CD8-positive, alpha-beta memory T cell (primary cell): ENCODE measurements at places on chromosomes 6 and 20.

DNA sequence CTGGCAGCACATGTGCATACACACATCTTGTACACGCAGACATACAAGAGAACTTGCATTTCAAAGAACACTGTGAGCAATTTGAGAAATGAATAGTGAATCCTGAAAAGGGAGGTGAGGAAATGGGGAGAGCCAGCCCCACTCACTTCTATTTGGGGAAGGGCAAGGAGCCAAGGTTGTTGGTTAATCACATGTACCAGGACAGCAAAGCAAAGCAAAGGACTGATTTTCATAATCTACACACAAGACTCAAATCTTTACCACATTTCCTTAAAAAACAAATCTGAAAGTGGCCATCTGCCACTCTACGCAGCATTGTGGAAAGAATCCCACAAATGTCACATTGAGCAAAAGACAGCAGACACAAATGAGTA lies 35.0 kb upstream of the KIF16B start:
- no peak for DNase-seq

DNA sequence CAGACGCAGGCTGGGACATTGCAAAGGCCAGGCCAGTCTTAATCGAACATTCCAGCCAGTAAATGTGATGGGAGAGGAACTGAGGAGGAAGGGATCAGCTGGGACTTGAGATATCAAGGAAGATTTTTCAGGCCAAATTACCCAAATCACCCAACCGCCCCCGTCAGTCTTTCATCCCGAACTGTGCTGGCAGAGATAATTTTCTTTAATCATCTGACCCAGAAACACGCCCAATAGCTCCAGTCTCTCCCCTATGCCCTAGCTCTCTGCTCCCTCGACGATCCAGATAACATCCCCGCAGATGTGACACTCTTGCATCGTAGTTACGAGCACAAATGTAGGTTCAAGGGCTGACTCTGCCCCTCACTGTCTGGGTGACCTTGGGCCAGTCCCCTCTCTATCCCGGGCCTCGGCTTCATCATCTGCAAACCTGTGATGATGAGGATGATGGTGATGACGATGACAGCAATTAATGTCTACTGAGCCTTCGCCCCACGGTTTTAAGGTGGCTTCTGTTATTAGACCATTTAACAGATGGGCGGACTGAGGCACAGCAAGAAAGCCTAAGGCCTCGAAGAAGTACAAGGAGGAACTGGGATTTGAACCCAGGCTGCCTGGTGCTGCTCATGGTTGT lies 118.6 kb downstream of the PREX1 start:
- no peak for DNase-seq

DNA sequence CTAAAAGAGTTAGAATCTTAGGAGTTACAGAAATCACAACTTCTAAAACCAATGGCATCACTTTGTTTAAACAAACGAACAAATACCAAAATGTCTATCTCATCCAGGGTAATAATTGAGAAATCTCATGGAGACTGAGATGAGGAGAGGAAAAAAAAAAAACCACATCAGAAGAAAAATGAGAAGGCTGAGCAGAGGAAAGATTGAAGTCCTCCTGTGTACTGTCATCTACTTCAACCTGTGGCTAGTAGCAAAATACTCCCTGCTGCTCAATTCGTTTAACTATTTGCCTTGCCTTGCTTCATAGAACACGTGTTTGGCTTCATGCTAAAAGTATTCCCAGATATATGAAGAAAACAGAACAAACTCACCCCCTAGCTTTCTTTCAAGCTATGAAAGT lies 143.7 kb downstream of the PDE10A start:
- no peak for DNase-seq

DNA sequence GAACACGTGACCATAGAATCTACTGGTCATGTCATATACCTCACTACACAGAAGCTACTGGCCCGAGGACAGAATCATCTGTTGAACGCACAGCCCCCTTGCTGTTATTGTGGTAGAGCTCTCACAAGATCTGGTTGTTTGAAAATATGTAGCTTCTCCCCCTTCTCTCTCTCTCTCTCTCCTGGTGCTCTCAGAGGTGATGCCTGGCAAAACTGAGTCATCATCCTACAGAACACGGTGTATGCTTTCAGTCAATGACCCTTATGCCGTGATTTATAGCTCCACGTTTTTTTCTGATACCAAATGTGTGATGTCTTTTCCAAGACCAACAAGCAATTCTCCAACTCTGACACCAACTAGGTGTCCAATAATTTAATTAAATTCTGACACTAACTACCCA lies 13.0 kb upstream of the RBM24 start:
- no peak for DNase-seq

- no peak for DNase-seq
Observed at GRCh38 chr6:167429353-167429752, 104.5 kb downstream of the TTLL2 start.

GRCh38 chr6:125354649-125355048 lies 52.9 kb upstream of the HDDC2 start:
- no peak for DNase-seq

DNA sequence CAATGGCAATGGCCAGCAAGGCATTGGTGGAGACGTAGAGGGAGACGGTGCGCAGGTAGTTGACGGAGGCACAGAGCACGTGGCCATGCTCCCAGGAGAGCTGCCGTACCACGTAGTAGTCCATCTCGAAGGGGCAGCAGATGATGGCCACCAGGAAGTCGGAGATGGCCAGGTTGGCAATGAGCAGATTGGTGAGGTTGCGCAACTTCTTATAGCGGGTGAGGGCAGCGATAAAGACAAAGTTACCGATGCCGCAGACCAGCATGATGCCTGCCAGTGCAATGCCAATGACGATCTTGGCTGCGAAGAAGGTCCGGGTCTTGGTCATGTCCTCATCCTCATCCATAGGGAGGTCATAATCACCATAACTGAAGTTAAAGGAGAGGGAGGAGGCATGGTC lies 2.8 kb downstream of the PROKR2 start:
- no peak for DNase-seq

DNA sequence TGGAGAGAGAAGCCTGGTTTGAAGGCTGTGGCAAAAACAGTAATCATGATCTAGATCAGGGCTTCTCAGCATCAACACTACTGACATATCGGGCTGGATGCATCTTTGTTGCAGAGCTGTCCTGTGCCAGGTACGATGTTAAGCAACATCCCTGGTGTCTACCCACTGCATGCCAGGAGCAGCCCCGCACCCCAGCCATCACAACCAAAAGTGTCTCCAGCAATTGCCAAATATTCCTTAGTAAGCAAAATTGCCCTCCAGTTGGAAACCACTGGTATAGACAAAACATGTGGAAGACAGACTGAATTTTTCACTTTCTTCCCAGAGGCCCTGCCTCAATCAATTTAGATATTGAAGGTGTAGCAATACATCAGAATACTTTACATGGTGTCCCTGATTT lies 147.6 kb upstream of the NRN1 start:
- DNase-seq, result no peak

DNA sequence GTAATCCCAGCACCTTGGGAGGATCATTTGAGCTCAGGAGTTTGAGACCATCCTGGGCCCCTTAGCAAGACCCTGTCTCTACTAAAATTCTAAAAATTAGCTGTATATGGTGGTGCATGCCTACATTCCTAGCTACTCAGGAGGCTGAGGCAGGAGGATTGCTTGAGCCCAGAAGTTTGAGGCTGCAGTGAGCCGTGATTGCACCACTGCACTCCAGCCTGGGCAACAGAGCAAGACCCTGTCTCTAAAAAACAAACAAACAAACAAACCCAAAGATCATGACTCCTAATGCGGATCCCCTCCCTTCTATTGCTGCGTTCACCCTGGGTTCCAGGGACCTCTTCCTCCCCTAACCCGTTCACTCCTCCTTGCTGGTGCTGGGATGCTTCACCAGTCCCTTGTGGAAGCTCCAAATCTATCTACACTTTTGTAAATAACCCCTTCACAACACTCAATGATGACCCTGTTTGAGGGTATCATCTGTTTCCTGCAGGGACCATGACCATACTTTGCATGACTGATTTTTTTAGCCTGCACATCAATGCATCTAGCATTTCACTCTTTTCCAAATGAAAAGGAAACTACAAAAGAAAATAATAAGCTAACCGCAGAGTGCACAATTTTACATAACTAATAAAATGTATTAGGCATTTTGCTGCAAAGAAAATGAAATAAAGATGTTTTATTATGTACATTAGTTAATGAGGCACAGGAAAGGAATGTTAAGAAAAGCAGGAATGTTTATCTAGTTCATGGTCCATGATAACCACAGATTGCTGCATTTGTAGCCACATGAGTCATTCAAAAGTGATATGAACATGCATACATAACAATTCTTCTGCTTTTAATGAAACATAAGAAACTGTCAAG lies 30.5 kb upstream of the IPCEF1 start:
- no peak for DNase-seq

DNA sequence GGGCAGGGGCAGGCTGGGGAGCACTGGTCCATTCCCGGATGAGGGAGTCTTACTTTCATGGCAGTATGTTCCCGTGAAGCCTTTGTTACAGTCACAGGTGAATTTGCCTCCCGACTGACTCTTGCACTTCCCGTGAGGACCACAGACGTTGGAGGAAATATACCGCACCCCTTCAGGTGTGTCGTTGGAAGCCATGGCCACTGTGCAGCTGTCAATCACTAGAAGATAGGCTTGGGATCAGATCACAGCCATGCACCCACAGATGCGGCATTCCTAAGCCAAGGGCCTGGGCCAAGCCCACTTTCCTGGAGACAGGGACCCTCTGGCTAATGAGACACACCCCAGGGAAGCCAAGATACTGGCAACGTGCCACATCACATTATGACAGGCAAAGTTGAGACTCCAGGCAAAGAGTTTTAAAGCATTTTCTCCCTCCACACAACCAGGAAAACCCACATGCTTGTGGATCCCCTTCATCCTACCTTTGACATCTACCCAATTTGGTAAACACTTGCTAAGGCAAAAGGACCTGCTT lies 26.8 kb downstream of the JAG1 start:
- no peak for DNase-seq

- no peak for DNase-seq
Observed at GRCh38 chr20:38602185-38602581, 574 bp downstream of the ARHGAP40 start.

DNA sequence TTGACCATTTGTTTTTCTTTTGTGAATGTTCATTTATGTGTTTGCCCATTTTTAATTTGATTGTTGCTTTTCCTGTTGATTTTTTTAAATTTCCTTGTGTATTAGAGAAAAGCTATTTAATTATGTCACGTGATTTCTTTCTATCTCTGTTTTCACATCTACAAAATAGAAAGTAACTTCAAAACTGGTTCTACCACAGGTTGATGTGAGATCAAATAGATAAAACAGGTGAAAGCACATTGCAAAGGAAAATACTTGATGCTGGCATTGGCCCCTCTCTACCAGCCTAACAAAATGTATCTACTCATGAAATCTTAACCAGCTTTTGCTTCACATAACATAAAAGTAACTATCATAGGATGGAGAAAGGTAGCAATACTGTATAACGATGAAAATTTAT lies 129.2 kb downstream of the TMEM242 start:
- no peak for DNase-seq

DNA sequence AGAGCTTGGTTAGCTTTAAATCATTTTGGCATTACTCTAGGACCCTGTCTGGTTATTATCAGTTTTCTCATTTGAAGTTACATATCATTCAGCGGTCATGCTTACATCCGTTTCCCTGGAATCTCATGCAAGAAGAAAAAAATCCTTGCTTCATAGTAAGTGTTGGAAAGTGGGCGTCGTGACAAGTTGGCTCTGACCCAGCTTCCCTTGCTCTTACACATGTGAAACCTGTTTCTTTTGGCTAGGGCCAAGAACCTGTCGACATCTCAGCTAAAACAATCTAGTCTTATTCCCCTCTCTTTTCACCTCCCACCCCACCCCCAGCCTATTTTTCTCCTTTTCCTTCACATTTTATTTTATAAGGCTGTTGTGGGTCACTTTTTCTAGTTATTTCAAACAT lies 45.5 kb downstream of the ANKS1A start:
- no peak for DNase-seq

DNA sequence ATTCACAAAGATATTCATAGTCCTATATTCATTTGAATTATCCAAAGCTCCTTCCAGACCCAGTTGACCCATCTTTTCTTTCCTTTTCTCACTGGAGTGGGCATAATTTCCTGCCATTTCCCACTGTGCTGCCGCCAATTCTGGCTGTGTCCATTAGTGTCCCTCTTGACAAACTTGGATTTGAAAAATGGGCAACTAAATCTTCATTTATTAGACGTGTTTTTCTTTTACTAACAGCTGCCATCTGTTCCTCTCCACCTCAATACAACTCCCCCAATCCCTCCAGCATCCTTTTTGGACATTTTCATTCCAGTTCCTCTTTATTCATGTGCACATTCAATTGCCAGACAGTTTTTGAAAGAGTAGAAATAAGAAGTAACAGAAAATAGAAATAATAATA lies 90.5 kb downstream of the PCSK2 start:
- no peak for DNase-seq

DNA sequence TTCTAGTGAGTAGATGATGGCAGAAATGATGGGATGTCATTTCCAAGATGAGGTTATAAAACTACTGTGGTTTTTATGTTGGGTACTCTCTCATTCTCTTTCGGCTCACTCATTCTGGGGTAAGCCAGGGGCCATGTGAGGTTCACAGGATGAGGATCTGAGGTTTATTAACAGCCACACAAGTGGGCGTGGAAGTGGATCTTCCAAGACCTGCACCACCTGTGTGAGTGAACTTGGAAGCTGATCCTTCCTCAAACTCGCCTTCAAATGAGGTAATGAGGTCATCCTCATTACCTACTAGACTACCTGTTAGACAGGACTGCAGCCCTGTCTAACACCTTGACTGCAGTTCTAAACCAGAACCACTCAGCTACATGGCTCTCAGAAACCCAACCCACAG lies 45.1 kb upstream of the TAGAP start:
- no peak for DNase-seq

DNA sequence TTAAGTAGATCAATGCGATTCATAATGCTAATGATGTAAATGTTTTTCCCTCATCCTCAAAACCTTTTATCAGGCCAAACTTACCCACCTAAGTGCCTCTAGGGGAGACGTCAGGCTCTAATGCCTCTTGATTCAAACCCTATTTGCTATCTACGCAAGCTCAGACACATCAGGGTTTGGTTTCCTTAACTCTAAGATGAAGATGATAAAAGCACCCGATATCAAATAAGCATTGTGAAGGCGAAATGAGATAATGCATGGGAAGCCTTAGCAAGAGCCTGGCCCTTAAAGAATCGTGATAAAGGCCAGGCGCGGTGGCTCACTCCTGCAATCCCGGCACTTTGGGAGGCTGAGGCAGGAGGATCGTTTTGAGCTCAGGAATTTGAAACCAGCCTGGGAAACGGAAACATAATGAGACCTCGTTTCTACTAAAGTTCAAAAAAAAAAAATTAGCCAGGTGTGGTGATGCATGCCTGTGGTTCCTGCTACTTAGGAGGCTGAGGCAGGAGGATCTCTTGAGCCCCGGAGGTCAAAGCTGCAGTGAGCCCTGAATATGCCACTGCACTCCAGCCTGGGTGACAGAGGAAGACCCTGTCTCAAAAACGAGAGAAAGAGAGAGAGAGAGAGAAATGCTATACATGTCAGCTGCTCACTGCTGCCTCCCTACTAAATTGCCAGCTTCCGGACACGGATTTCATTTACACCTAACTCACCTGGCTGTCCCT lies 13.5 kb downstream of the CNKSR3 start:
- DNase-seq, result no peak

- no peak for DNase-seq
Observed at GRCh38 chr6:39902786-39903465, 31.3 kb downstream of the MOCS1 start.
